ENCODE measurements at places on chromosomes 13 and 19.

- DNase-seq = no peak
Observed at GRCh38 chr13:37070956-37071355, 11.5 kb upstream of the SUPT20H start.

DNA sequence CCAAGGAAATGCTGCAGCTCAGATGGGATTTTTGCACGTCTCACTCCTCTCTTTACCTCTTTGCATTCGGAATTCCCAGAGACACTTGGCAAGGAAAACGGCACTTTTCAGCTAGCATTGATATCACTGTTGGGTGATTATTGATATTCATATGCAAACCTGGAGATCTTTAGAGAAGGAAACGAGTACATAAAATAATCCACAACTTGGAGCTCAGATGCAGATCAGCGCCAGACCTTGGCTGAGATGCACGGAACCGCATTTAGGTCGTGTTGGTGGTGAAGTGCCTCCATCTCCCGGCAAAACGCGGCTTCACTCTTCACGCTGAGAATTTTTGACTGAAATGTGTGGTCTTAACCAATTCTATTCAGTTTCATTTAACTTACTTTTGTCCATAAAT lies 77.2 kb upstream of the ARHGEF7 start:
- no peak for DNase-seq

GRCh38 chr19:4802711-4803110 lies 11.2 kb downstream of the FEM1A start:
- DNase-seq = no peak

GRCh38 chr13:113186061-113186900 lies 22.2 kb downstream of the PCID2 start:
- no peak for DNase-seq

- DNase-seq = no peak
Observed at GRCh38 chr19:41799444-41800000, 3.1 kb downstream of the CEACAM3 start.

- DNase-seq = no peak
Observed at GRCh38 chr19:45935267-45935666, 20.7 kb upstream of the NANOS2 start.

- DNase-seq = no peak
Observed at GRCh38 chr19:41321600-41322270, 11.8 kb downstream of the CCDC97 start.

GRCh38 chr13:43008596-43008995 lies 14.8 kb upstream of the DNAJC15 start:
- no peak for DNase-seq

DNA sequence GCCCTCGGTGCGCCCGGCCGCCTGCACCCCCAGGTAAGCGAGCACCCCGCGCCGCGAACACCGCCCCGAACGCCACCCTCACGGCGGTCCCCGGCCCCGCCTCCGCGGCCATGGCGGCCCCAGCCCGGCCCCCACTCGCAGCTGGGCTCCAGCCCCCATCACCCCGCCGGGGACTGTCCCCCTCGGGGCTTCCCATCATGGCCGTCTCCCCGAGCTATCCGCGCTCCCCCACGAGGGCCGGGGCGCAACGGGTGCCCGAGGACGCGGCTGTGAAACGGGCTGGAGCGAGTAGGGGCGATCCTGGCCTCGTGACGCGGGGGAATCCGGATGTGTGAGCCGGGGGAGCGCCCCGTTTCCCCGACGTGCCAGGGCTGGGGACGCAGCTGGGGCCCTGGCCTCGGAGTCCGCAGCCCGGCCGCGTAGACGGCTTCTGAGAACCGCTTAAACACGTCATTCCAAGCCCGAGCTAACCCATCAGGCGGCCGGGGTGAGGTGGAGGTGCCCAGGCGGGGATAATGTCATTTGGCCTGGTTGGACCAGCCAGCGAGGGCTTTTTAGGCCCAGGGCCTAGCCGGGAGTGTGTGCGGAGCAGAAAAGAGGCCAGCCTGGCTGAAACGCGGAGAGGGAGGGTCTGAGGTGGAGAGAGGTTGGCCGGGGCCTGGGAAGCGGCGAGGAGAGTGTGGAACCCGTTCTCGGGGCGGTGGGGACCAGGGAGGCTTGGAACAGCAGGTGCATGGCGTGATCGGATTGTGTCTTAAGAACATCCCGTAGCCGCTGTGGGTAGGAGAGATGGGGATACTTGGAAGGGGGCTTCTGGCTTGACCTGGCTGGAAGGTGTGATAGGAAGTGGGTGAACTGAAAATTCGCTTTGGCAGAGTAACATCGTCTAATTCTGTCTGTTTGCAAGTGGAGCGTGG lies 550 bp downstream of the CERS4 start:
- peak; percentile 59 for DNase-seq

- DNase-seq = no peak
Observed at GRCh38 chr13:65417953-65418352, 1812.2 kb downstream of the PCDH9 start.

GRCh38 chr13:26480246-26480855 lies 77.1 kb upstream of the WASF3 start:
- no peak for DNase-seq

DNA sequence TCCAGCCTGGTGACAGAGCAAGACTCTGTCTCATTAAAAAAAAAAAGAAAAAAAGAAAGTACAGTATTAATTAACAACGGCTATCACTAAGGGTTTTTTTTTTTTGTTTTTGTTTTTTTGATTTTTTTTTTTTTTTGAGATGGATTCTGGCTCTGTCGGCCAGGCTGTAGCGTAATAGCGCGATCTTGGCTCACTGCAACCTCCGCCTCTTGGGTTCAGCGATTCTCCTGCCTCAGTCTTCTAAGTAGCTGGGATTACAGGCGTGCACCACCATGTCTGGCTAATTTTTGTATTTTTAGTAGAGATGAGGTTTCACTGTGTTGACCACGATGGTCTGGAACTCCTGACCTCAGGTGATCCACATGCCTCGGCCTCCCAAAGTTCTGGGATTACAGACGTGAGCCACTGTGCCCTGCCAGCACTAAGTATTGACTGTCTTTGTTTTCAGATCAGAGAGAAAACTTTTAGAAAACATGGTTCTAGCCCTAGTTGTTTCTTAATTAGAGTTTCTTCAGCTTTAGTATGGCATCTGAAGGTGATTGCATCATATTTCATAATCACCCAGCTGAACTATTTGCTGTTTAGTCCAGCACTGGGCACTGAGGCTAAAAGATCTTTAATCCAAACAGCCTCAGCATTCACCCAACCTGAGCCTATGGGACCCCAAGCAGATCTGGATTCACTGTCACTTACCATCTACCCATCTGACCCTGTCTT lies 2.7 kb upstream of the GATAD2A start:
- DNase-seq = no peak

- DNase-seq = no peak
Observed at GRCh38 chr13:95120650-95121049, 180.6 kb downstream of the ABCC4 start.

GRCh38 chr19:720345-721160 lies 11.8 kb downstream of the PALM start:
- DNase-seq = no peak

DNA sequence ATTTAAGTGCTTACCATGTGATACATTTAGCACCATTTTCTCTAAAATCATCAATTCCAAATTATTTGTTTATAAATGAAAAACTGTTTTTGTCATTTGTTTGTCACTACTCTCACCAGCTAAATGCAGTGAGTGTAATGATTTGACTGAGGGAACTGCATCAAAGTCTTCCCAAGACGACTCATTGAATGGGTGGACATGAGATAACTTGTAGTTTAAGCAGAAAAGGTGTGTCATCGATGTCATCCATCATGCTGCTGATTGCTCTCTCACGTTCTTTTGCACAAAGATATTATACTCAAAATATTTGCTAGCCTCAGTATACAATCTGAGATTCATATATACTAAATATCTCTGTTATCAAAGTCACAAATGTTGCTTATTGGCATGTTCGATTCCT lies 366.5 kb downstream of the IRS2 start:
- no peak for DNase-seq

All from stimulated activated CD4-positive, alpha-beta T cell treated with anti-CD3 and anti-CD28 coated beads, TNF-alpha, amount 100 ng/mL, for 48 hours (primary cell).